ENCODE measurements at places on chromosomes 16 and 17. TPM values are rescaled to one million over a fixed set of nuclear protein-coding genes. Genes with fewer than 3 reads are reported as not detected.

DNA sequence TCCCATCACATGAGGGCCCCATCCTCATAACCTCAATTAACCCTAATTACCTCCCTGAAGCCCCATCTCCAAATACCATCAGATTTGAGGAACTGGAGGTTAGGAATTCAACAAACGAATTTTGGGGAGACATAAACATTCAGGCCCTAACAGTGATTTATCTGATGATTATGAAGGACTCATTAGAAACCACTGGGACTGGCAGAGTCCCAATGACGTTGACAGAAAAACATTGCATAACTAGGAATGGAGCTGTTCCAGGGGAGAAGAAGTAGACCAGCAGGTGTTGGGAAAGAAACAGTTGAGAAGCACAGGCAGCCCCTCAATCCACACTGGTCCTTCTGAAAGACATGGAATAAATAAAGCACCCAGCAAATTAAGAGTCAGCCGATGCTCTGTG is 282.0 kb downstream of the MAP2K4 start:
- no peak overlapping the region for H3K27ac ChIP-seq
- H3K4me3 ChIP-seq: no peak overlapping the region
- no peaks in the 10 kb centered on the region for H3K4me1 ChIP-seq
- no peaks in the 10 kb centered on the region for H3K27me3 ChIP-seq
- no peak for DNase-seq
- H3K36me3 ChIP-seq: no peaks in the 10 kb centered on the region

DNA sequence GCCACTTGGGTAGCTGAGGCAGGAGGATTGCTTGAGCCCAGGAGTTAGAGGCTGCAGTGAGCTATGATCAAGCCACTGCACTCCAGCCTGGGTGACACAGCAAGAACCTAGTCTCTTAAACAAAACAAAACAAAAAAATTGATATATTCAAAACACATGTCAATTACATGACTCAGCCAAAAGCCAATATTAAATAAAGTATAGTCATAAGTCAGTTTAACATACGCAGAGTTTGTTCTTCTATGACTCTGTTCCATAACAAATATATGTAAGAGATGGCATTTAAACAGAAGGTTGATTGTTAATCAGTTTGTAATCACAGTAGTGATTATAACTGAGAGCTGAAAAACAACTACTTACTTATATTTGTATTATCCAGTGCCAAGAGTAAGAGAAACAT is 106.5 kb downstream of the CDH8 start:
- H3K27ac ChIP-seq: no peak overlapping the region
- H3K36me3 ChIP-seq: no peaks in the 10 kb centered on the region
- H3K4me3 ChIP-seq: no peak overlapping the region

CDH5 gene
- 9.6 TPM for total RNA-seq

GRCh38 chr16:83794860-83795554 is 12.8 kb upstream of the HSBP1 start:
- peaks cover 7% of the 10 kb centered on the region for H3K4me1 ChIP-seq
- peaks cover 5% of the 10 kb centered on the region for H3K36me3 ChIP-seq
- peaks cover 6% of the 10 kb centered on the region for H3K27me3 ChIP-seq
- no peak overlapping the region for H3K4me3 ChIP-seq

GRCh38 chr16:56767024-56767423 is 37.1 kb downstream of the NUP93 start:
- DNase-seq: no peak
- no peaks in the 10 kb centered on the region for H3K36me3 ChIP-seq
- H3K27ac ChIP-seq: peak overlapping the region; percentile 69
- no peak overlapping the region for H3K4me3 ChIP-seq

DNA sequence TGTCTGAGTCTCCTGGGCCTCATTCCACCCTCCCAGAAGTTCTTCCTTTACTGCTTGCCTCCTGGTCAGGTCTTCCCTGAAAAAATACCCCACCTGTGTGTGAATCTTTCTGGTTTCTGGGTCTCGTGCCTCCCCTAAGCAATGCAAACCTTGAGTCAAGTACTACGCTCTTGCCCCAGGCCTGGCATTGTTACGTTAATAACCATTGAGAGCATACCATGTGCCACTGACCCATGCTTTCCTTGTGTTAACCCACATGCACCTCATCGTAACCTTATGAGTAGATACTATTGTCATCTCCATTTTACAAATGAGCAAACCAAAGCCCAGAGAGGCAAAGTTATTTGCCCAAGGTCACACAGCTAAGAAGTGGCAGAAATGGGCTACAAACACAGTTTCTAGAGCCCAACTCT is 25.4 kb upstream of the TOB1 start:
- H3K27me3 ChIP-seq: peaks cover 3% of the 10 kb centered on the region
- H3K36me3 ChIP-seq: no peaks in the 10 kb centered on the region
- no peak overlapping the region for H3K27ac ChIP-seq
- H3K4me3 ChIP-seq: no peak overlapping the region
- H3K4me1 ChIP-seq: peaks cover 7% of the 10 kb centered on the region

DNA sequence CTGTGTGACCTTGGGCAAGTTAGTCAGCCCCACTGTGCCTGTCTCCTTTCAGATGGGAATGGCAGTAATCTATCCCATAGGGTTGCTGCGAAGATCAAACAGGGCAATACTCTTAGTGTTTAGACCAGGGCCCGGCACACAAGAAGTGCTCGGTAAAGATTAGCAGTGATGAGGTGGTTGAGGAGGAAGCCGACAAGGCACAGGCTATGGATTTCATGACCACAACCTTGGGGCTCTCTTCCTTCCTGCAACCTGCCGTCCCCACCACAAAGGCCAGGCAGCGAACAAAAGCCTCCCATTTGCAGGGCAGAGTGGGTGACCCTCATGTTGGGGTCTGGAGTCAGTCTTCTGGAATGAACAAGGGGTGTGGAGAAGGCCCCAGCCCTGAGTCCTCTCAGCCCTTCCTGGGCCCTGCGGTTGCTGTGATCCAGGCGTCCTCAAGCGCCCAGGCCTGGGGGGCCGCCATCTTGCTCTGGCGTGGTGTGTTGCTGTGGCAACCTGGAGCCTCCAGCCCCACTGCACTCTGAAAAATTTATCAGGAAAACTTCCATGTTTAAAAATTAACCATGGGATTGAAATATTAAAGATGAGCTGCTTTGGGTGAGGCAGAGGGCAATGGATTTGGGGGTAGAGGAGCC is 9.8 kb downstream of the ADAM11 start:
- peak overlapping the region; percentile 69 for H3K4me3 ChIP-seq
- no peak for DNase-seq
- no peak overlapping the region for H3K27ac ChIP-seq
- H3K4me1 ChIP-seq: peaks cover 37% of the 10 kb centered on the region

- H3K4me1 ChIP-seq: no peaks in the 10 kb centered on the region
- H3K36me3 ChIP-seq: peaks cover 22% of the 10 kb centered on the region
- no peak overlapping the region for H3K27ac ChIP-seq
- DNase-seq: no peak
These were observed 8.0 kb upstream of the LGALS9 start for GRCh38 chr17:27622986-27623385.

GRCh38 chr16:11609474-11610120 is 22.9 kb upstream of the LITAF start:
- H3K36me3 ChIP-seq: no peaks in the 10 kb centered on the region
- H3K4me3 ChIP-seq: peak overlapping the region; percentile 12
- DNase-seq: peak; percentile 47
- peaks cover 10% of the 10 kb centered on the region for H3K27me3 ChIP-seq

DNA sequence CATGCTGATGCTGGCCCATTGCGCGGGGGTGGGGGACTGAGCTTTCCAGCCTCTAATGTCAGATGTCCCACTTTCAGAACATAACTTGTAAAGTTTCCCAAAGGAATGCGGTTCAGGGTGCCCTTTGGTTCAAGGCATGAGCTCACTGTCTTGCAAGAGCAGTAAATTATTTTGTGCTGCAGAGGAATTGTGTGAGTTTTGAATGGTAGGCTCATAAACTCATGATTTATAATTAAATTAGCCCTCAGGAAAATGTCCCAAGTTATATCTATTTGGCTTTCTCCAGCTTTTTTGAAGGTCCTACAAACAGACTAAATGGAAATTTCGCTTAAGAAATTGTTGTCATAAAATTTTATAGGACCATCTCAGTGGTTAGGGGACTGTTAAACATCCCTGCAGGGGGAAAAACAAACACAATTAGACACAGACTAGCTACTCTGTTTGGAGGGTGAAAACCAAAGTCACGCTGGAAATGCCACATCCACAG is 321.8 kb downstream of the HS3ST3B1 start:
- no peaks in the 10 kb centered on the region for H3K4me1 ChIP-seq
- no peak overlapping the region for H3K4me3 ChIP-seq
- H3K27ac ChIP-seq: no peak overlapping the region
- H3K36me3 ChIP-seq: no peaks in the 10 kb centered on the region

CDC6 gene
- total RNA-seq: 4.7 TPM

DNA sequence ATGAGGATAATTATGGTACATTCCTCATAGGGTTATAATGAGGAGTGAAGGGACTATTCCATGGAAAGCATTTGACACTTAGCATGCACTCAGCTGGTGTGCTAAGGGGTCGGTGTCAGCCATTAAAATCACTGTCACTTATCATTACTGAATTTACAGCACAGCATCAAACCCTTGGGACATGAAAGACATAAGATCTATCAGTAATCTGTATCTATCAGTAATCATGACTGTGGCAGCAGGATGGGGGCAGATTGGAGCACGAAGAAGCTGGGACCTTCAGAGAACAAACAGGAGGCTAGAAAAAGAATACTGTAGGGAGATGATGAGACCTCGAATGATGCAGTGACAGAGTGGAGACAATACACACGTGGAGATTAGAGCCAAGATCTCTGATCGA is 73.5 kb upstream of the CLEC3A start:
- H3K4me3 ChIP-seq: no peak overlapping the region
- DNase-seq: no peak
- peaks cover 10% of the 10 kb centered on the region for H3K4me1 ChIP-seq

UTS2R gene
- total RNA-seq: 7.2 TPM

- H3K27ac ChIP-seq: no peak overlapping the region
- H3K4me1 ChIP-seq: no peaks in the 10 kb centered on the region
- H3K36me3 ChIP-seq: no peaks in the 10 kb centered on the region
- DNase-seq: no peak
- H3K4me3 ChIP-seq: no peak overlapping the region
- no peaks in the 10 kb centered on the region for H3K27me3 ChIP-seq
These were observed 423.3 kb upstream of the MAF start for GRCh38 chr16:80023865-80024264.

DNA sequence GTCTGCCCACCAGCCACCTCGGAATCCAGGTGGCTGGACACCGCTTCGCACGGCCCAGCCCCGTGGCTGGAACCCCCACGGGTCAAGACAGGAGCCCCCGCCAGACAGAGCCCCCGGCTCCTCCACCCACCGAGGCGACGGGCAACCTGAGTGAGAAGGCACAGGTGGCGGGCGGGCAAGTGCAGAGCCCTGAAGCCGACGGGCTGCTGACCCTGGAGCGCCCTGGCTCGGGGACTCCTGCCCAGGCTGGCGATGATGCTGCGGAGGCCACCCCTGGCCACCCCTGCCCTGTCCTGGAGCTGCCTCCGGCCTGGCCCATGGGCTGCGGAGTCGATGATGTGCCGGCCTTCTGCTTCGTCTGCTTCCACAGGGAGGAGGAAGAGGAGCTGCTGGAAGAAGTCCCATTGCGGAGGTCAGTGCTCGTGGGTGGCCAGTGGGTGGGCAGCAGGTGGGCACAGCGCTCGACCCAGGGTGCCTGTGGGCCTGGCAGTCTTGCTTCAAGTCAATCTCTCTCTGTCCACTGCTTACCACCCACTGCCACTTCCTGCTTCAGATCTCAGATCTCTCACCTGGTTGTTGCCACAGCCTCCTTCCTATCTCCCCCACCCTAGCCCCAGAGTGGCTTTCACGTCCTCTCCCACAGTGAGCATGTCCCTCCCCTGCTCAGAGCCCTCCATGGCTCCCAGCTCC is 33.1 kb upstream of the SBK1 start:
- H3K36me3 ChIP-seq: no peaks in the 10 kb centered on the region
- H3K27me3 ChIP-seq: peaks cover 7% of the 10 kb centered on the region
- peak overlapping the region; percentile 55 for H3K4me3 ChIP-seq
- no peak overlapping the region for H3K27ac ChIP-seq

DNA sequence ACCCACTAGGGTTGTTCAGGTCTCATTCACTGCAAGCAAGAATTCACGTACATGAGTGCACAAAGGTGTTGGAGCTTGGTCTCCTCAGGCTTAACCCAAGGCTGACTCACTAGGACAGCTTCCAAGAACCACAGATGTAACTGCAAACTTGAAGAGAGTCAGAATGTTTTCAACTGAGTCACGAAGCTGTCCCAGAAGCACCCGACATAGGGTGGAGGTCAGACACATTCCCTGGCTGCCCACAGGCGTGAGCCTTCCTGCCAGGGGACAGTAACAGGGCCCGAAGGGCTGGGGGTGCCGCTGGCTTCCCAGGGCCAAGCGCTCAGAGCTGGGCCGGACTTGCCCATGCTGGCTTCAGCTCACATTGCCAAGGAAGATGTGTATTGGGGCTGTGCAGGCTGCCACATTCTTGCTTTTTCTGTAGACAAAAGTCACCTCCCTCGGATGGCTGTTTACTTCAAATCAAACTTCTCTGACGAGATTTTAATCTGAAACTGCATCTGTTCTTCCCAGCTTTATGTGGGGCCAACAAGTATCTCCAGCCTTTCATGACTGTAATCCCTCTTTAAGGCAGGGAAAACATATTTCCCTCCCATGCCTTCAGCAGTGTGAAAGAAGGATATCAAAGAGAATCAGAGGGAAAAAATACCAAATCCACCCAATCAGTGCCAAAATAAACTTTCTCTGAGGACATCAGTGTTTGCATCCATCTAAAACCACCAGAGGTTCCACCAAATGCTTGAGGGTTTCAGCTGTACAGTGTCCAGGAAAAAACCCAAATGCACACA is 14.3 kb downstream of the CMTM3 start:
- no peak overlapping the region for H3K27ac ChIP-seq
- peaks cover 20% of the 10 kb centered on the region for H3K4me1 ChIP-seq

DNA sequence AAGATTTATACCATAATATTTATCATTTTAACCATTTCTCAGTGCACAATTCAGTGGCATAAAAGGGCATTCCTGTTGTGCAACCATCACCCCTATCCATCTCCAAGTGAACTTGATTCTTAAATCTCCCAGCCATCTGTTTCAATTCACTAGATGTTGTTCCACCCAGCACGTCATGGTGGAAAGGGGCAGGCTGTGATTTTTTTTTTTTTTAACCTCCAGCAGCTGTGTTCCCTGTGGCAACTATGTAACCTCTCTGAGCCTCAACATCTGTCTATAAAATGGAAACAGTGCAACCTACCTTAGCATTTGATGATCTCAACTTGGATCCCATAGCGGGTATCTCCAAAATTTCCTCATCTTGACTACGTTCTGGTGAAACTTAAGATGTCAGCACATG is 604.5 kb downstream of the WWOX start:
- no peak overlapping the region for H3K4me3 ChIP-seq
- no peaks in the 10 kb centered on the region for H3K4me1 ChIP-seq
- DNase-seq: no peak
- no peaks in the 10 kb centered on the region for H3K36me3 ChIP-seq

GRCh38 chr17:66904760-66905624 is 59.5 kb upstream of the CACNG4 start:
- H3K36me3 ChIP-seq: no peaks in the 10 kb centered on the region
- H3K27ac ChIP-seq: no peak overlapping the region
- no peak for DNase-seq
- H3K27me3 ChIP-seq: no peaks in the 10 kb centered on the region

ZMYND15 gene
- not detected for total RNA-seq
